T47D (cell line): ENCODE measurements at places on chromosomes 3 and 15.

GRCh38 chr15:50053055-50053856, 65.8 kb downstream of the ATP8B4 start:
- DNase-seq, result no peak

GRCh38 chr3:111967651-111968274, 11.1 kb upstream of the ABHD10 start:
- peak; percentile 78 for DNase-seq

DNA sequence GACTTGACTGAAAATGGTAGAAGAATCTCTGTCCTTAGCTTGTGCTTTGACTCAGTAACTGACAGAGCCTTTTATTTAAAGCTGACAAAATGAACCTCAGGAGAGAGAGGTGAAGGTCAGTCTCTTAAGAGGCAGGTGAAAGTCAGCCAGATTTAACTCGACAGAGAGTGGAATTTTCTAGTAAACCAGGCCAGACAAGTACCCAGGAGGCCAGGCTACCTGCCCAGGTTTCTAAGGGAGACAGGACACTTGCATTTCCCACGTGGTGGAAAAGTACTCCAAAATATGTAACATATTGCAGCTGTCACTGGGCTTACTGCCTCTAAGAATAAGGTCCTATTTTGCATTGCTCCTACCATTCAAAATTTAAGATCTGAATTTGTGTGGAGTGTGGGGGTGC, 167.9 kb downstream of the FMN1 start:
- no peak for DNase-seq

- DNase-seq, result peak; percentile 50
These were observed 12.0 kb downstream of the MESD start for GRCh38 chr15:80977627-80978036.

DNA sequence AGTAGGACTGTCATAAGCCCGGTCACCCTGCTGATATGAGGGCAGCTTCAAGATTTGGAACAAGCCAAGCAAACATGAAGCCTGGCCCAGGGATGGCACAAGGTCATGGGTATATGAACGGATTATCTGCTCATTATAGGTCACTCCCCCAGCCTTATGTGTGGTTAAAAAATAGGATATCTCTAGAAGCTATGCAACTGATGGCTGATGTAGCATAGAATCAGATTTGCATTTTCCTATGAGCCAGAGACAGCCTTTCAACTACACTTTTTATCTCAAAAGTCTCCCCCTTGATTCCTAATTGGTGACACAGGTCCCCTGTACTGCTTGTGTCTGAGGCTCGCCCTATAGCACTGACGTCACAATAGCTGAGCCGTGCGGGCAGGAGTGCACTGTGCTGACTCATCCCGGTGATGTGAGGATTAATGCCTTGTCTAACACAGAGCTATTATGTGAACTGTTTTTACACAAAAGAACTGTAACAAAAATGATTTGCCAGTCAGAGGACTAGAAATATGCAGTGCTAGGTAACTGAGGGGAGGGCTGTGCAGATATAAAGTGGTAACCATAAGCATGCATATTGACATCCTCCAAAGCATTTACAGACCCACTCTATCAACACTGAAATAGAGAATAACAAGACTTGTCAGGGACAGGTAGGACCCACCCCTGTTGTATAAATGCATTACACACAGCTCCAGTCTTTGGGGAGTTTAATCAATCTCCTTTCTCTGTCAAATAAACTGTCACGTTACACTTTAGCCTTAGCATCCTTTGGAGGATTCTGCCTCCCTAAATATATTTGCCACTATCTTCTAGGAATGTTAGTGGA, 204.9 kb downstream of the TIGIT start:
- no peak for DNase-seq

- DNase-seq, result no peak
These were observed 3.0 kb upstream of the CD80 start for GRCh38 chr3:119562307-119562961.

DNA sequence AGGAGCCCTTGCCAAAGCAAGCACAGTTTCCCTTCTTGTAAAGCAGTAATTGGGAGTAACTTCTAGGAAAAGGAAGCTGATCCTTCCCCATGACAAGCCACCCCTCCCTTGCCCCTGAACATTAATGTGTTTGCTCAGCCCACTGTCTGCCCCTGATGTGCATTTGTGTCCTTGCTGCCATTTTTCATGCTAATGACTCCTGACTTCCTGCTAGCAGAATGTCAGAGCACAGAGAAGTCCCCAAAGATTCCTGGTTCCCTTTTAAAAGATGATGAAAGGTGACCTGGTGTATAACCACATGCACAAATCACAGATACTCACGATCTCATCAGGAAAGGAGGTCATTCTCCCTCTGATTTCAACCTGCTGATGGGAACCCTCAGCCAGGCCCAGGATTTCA, 44.2 kb upstream of the WNT5A start:
- DNase-seq, result no peak

GRCh38 chr3:141828890-141829289, 47.6 kb upstream of the ATP1B3 start:
- DNase-seq, result peak; percentile 77

- DNase-seq, result no peak
These were observed 190.2 kb upstream of the DPH6 start for GRCh38 chr15:35736150-35736549.

DNA sequence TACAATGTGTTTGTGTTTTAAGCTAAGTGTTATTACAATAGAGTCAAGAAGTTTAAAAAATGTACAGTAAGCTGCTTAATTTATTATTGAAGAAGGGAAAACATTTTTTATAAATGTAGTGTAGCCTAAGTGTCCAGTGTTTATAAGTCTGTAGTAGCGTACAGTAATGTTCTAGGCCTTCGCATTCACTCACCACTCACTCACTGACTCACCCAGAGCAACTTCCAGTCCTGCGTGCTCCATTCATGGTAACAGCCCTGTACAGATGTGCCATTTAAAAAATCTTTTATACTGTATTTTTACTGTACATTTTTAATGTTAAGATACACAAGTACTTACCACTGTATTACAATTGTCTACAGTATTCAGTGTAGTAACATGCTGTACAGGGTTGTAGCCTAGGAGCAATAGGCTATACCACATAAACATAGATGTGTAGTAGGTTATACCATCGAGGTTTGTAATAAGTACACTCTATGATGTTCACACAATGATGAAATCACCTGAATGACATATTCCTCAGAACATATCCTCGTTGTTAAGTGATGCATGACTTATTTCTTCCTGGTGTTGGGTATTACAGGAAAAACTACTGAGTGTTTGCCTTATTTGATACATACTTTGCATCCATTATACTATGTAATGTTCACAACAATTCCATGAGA, 156.6 kb upstream of the NUDT16 start:
- no peak for DNase-seq

DNA sequence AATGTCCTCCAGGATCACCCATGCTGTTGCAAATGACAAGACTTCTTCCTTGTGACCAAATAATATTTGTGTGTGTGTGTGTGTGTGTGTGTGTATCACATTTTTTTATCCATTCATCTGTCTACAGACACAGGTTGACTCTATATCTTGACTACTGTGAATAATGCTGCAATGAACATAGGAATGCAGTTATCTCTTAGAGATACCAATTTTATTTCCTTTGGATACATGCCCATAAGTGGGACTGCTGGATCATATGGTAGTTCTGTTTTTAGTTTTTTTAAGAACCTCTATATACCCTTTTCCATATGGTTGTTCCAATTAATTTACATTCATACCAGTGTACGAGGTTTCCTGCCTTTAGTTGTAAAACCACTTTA, 41.7 kb downstream of the GPR176 start:
- DNase-seq, result no peak

GRCh38 chr3:167772992-167773391, 37.5 kb downstream of the SERPINI1 start:
- no peak for DNase-seq

- DNase-seq, result no peak
These were observed 55.9 kb downstream of the THSD4 start for GRCh38 chr15:71171195-71171594.

GRCh38 chr3:45544717-45545296, 49.7 kb upstream of the LIMD1 start:
- no peak for DNase-seq

GRCh38 chr3:19899264-19899663, 34.8 kb downstream of the EFHB start:
- DNase-seq, result no peak
